Stimulated activated naive B cell treated with anti-CD40 and anti-IgM and Interleukin-4, amounts not matched to agents 10 μg/mL and 1 μg/mL and 100 μg/mL, for 72 hours (primary cell): ENCODE measurements at places on chromosomes 11 and 22.

GRCh38 chr11:68030318-68031143 is at the start of gene NDUFS8:
NDUFS8 (plus strand) TSS chr11:68030681; CDS start chr11:68032152, 1,471 bp downstream.
- H3K4me3 ChIP-seq, result peak within 1 kb of the TSS; percentile 88
- peaks cover 17% of the 10 kb centered on the region for H3K4me1 ChIP-seq
- H3K27me3 ChIP-seq, result no peaks in the 10 kb centered on the region
- peaks cover 19% of the 10 kb centered on the region for H3K36me3 ChIP-seq
- peak within 1 kb of the TSS; percentile 99 for H3K27ac ChIP-seq
- peak; percentile 96 for DNase-seq

DNA sequence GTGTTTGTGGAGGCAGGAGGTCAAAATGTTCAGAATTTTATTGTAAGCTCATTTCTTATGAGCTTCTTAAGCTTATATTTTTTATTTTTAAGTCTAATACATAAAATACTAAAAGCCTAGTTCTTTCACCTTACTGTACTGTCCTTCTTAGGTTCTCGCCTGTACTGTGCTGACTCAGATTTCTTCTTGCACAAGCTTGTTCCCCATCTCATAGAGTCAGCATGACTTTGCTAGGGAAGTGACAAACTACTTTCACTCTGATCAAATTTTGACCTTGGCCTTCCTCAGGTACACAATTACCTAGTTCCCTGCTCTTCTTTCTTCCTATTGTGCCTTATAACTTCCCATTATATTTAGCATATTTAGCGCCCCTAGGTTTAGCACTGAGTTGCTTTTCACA is 81.5 kb downstream of the STK33 start:
- H3K4me1 ChIP-seq, result no peaks in the 10 kb centered on the region
- no peak overlapping the region for H3K27ac ChIP-seq
- H3K27me3 ChIP-seq, result peaks cover 6% of the 10 kb centered on the region
- H3K36me3 ChIP-seq, result peaks cover 14% of the 10 kb centered on the region
- no peak overlapping the region for H3K4me3 ChIP-seq

DNA sequence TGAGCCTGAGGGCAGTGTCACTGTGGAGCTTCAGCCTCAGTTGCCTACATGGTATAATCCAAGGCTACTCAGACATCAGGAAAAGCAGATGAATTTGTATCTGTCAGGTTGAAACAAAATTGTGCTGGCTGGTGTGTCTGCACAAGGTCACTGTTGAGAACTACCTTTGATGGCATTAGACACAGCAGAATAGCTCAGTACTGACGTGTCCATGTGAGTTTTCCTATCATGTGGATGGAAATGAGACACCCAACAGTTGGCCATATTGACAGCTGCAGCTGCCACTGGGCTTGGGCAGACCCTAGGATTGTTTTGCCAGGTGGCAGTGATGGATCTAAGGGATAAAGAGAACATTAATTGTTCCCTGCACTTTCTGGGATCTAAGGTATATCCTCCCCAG is 15.8 kb downstream of the CCDC134 start:
- peaks cover 46% of the 10 kb centered on the region for H3K36me3 ChIP-seq
- no peak overlapping the region for H3K4me3 ChIP-seq
- no peak overlapping the region for H3K27ac ChIP-seq
- peaks cover 2% of the 10 kb centered on the region for H3K4me1 ChIP-seq
- DNase-seq, result no peak
- H3K27me3 ChIP-seq, result no peaks in the 10 kb centered on the region

GRCh38 chr22:30606455-30607299 is at the start of gene TCN2:
TCN2 (plus strand) TSS chr22:30607174; CDS start chr22:30607332, 158 bp downstream.
- H3K27me3 ChIP-seq, result peaks cover 20% of the 10 kb centered on the region
- no peak for DNase-seq
- peak within 1 kb of the TSS; percentile 70 for H3K27ac ChIP-seq
- no peaks in the 10 kb centered on the region for H3K36me3 ChIP-seq
- H3K4me1 ChIP-seq, result peaks cover 46% of the 10 kb centered on the region
- peak within 1 kb of the TSS; percentile 86 for H3K4me3 ChIP-seq

- peaks cover 10% of the 10 kb centered on the region for H3K27me3 ChIP-seq
- no peak overlapping the region for H3K4me3 ChIP-seq
- no peaks in the 10 kb centered on the region for H3K4me1 ChIP-seq
Observed at GRCh38 chr22:47335460-47335859, 573.0 kb downstream of the TBC1D22A start.

DNA sequence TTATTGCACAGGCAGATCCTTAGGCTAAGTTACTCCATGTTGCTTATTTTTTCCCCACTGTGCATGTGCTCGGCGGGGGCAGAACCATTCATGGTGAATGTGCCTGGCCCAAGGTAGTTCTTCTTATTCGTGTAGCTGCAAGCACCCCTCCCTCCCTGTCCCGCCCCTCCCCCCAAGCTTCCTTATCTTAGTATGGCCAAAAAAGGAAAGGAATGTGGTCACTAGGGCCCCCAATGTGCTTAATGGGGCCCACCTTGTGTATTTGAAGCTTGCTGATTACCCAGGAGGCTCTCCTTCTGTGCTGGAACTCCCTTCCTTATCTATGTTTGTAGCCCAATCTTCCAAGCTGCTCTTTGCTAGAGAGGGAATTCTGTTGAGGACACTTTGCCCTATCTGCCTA is 1259.7 kb upstream of the RAG2 start:
- H3K27me3 ChIP-seq, result no peaks in the 10 kb centered on the region
- DNase-seq, result no peak
- H3K4me1 ChIP-seq, result no peaks in the 10 kb centered on the region
- H3K27ac ChIP-seq, result no peak overlapping the region
- H3K4me3 ChIP-seq, result no peak overlapping the region

DNA sequence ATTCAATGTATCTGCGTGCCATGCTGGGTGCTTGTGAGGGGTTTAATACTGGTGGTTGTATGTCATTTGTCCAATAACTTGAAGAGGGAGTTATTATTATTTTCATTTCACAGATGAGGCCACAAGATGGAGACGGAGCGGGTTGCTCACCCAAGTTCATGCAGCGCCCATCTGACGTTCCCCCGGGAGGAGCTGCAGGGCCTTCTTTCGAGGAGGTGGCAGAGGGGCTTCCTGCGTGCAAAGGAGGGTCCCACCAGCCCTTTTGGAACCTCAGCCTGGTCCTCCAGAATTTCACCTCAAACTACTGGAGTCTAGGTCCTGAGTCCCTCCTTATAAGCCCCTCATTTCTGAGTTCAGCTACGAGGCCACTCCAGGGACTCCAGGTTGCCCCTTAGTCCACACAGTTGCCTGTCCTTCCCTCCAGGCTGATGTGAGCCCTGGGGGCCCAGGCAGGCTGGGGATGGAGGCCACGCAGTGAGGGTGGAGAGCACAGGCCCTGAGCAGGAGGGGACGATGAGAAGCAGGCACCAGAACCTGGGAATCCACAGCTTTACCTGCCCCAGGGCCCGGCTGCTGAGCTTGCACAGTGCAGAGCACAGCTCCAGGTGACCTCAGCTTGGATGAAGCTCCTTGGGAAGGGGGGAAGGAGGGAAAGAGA is 2.9 kb upstream of the VSIG10L2 start:
- peaks cover 6% of the 10 kb centered on the region for H3K27me3 ChIP-seq
- no peaks in the 10 kb centered on the region for H3K36me3 ChIP-seq
- H3K27ac ChIP-seq, result no peak overlapping the region
- peaks cover 3% of the 10 kb centered on the region for H3K4me1 ChIP-seq

DNA sequence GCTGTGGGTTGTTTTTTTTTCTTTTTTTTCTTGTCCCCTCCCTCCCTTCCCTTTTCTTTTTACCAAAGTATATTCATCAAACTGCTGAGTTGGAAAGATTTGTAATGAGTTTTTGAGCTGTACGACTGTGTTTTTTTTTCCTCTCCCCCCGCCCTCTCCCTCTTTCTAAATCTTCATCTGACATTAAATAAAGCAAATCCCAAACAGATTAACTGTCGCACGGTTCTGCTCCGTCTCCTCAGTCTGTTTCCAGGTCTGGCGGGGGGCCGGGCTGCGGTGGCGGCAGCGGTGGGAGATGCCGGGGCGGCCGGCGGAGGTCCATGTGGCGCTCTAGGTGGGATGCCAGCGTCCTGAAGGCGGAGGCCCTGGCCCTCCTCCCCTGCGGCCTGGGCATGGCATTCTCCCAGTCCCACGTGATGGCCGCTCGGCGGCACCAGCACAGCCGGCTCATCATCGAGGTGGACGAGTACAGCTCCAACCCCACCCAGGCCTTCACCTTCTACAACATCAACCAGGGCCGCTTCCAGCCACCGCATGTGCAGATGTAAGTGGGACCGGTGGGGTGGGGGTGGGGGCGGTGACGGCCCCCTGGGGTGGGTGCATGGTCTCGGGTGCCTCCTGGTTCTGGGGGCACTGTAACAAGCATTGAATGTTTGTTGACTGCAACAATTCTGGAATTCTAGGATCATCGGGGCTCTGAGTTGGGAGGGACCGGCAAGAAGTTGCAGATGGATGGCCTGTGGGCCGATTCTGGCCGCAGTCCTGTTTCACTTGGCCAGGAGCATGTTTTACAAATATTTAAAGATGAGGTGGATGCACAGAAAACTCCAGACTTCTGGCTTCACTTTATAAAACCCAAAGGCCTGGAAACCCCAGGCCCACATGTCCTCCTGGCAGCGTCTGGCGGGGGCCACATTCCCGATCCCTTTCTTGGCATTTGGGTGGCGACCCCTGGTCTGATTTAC is 13.1 kb downstream of the MPPED1 start:
- H3K27me3 ChIP-seq, result peaks cover 27% of the 10 kb centered on the region
- H3K27ac ChIP-seq, result no peak overlapping the region
- no peaks in the 10 kb centered on the region for H3K36me3 ChIP-seq
- H3K4me1 ChIP-seq, result no peaks in the 10 kb centered on the region

DNA sequence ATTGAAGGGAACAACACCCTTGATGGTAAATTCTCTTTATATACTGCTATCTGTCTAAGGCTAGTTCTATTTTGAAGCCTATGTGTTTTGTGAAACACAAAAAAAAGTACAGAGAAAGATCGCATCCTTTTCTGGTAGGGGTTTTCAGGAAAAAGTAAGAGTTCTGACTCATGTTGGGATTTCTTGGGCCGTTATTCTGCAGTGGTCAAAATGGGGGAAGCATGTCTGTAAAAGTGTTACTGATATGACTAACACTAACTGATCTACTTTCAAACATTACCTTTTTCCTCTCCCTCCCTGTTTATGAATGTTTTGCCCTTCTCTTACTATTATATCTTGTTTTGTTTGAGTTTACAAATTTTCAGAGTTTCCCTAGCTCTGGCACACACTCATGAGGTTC is 53.9 kb downstream of the CTNND1 start:
- no peak overlapping the region for H3K4me3 ChIP-seq
- H3K36me3 ChIP-seq, result peaks cover 52% of the 10 kb centered on the region
- H3K27ac ChIP-seq, result peak overlapping the region; percentile 63

DNA sequence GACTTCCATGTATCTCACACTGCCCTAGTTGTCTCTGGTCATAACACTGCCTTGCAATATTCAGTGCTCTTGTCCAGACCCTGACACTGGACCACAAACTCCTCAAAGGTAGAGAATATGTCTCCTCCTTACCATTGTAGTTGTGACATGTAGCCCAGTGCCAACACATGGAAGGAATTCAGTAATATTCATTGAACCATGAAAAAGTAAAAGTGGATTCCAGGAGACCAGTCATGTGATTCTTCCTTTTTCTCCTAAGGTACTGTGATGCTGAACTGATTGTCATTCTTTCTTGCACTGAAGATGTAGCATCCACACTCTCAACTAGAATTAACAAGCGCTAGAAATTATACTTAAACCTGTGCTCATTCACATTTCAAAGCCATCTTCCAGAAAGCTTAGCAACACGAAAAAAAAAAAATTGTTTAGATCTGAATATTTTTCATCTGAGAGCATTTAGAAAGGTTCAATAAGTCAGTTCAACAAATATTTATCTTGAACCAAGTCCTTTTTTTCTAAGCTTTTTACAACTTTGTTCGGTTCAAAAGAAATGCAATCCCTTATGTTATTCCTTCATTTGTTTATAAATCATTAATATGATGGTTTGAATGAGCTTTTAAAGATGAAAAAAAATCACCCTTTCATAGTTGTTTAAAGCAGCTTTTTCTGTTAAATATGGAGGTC is 224.7 kb upstream of the BLID start:
- H3K4me3 ChIP-seq, result no peak overlapping the region
- no peaks in the 10 kb centered on the region for H3K27me3 ChIP-seq
- no peaks in the 10 kb centered on the region for H3K36me3 ChIP-seq
- no peaks in the 10 kb centered on the region for H3K4me1 ChIP-seq

DNA sequence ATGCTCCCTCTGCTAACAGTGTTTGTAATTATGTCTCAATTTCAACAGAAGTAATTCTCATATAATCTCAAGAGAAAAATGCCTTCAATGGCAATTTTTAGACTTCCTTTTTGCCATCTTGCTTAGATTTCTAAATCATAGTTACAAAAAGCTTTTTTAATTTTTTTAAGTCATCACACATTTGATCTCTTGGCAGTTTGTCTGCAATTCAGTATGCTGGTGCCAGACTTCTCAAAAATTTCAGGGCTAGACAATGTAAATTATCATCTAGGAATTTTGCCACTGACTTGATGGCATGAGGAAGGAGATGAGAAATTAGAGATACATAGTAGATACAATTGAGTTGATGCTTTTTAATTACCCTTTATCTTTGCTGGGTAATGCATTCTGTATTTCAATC is 1176.7 kb upstream of the CNTN5 start:
- H3K27ac ChIP-seq, result no peak overlapping the region
- no peak for DNase-seq
- H3K4me3 ChIP-seq, result no peak overlapping the region
- H3K36me3 ChIP-seq, result no peaks in the 10 kb centered on the region
- H3K27me3 ChIP-seq, result no peaks in the 10 kb centered on the region

DNA sequence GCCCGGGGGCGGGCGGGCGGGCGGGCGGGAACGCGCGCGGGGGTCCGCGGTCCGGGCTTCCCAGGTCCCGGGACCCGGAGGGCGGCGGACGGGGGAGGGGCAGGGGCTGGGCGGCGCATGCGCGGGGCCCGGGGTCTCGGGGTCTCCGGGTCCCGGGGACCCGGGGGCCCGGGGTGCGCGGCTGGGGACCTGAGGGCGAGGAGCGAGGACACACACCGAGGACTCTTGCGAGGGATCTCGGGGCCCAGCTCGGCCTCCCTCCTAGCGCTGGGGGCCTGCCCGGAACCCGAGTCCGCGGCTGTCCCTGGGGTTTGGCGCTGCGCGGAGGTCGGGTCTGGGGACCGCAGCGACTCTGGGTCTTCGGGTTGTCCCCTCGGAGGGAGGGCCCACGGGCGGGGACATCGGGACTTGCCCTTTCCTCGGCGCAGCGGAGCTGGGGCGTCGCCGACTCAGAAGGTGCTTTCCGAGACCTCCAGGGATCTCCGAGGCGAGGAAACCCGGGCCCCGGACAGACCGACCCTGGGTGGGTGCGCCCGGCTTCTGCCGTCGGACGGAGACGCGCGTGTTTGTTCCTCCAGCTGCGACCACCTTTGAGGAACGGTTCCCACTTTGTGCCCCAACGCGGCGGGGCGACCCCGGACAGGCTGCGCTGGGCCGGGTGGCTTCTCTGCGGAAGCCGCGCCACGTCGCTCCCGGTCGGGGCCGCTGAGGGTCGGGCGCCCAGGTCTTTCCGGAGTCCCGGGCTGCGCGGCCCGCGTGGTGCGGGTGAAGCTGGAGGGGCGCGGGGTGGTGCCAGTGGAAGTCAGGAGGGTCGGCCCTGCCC is 540 bp downstream of the PPARA start:
- peak overlapping the region; percentile 80 for H3K27ac ChIP-seq
- H3K36me3 ChIP-seq, result peaks cover 5% of the 10 kb centered on the region
- peak overlapping the region; percentile 85 for H3K4me3 ChIP-seq
- peaks cover 5% of the 10 kb centered on the region for H3K27me3 ChIP-seq
- peak; percentile 60 for DNase-seq
- peaks cover 23% of the 10 kb centered on the region for H3K4me1 ChIP-seq

GRCh38 chr22:45616432-45616831 is 55.2 kb upstream of the ATXN10 start:
- peaks cover 14% of the 10 kb centered on the region for H3K27me3 ChIP-seq
- H3K27ac ChIP-seq, result no peak overlapping the region
- H3K4me3 ChIP-seq, result no peak overlapping the region
- no peaks in the 10 kb centered on the region for H3K36me3 ChIP-seq
- peaks cover 5% of the 10 kb centered on the region for H3K4me1 ChIP-seq

GRCh38 chr11:44451706-44452105 is 113.8 kb upstream of the CD82 start:
- H3K27me3 ChIP-seq, result peaks cover 11% of the 10 kb centered on the region
- DNase-seq, result no peak
- H3K4me3 ChIP-seq, result no peak overlapping the region
